Transverse colon (tissue), 4 donors: ENCODE measurements at places on chromosomes 12 and 14. TPM values are rescaled to one million over a fixed set of nuclear protein-coding genes. Genes with fewer than 3 reads are reported as not detected.

DNA sequence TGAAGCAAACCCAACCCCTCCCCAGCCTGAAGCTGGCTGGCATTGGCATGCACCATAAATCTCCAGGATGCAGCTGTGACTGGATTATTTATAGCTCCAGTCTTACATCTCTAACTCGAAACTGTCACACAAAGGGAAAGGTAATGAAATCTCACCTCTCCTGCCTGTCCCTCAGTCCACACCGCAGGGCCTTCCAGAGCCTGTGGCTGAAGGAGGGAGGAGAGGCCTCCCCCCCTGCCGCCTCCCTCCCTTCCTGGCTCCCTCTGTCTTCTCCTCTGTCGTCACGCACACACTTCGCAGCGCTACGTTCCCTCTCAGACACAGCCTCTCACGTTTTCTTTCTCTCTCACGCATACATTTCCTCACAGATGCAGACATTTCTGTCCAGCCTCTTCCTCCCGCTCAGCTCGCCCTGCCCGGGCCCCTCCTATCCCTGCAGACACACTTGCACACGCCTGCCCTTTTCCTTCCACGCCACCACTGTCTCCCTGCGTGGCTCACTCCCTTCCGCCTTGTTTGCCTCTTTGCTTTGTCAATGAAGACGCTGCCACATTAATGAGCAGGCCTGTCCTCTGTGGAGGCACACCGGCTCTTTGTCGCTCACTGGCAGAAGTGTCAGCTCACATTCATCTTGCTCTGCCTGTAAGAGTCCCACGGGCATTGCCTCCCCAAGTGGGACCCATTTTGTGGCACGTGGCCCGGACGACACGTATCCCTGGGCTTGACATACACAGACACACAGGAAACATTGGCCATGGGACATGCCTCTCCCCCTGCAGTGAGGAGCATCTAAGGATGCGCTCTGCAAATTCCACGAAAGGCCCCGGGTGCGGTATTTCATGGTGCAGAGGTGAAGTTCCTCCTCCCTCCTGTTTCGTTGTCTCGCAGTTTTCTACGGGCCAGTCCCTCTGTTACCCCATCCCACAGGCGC is 27.9 kb downstream of the IRF2BPL start:
- no peak for DNase-seq

DNA sequence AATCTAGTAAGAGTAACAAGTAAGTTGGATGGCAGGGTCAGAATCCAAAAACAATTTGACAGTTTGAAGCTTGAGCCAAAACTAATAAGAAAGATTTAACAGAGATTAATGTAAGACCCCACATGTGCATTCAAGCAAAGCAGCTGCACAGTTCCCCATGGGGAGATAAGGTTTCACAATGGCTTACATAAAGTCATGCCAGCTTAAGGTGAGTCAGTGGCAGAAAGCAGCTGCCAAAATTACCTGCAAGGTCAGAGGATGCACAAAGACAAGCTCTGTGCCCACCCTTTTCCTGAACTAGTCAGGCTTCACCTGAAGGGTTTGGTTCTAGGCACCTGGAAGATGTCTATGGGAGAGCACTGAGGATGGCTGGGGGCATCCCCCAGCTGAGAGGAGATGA is 36.6 kb upstream of the KRT77 start:
- no peak for DNase-seq

GRCh38 chr12:87096082-87096585 is 839.9 kb upstream of the MGAT4C start:
- DNase-seq, result no peak

GRCh38 chr12:27025116-27025515 is 2.8 kb downstream of the MED21 start:
- no peak for DNase-seq

GRCh38 chr12:100193085-100193484 is 7.5 kb upstream of the ACTR6 start:
- DNase-seq, result no peak

KLRC1 gene
- total RNA-seq, result 1.4 TPM

HCAR2 gene
- total RNA-seq, result not detected
